ENCODE measurements at places on chromosomes 6 and 20.

DNA sequence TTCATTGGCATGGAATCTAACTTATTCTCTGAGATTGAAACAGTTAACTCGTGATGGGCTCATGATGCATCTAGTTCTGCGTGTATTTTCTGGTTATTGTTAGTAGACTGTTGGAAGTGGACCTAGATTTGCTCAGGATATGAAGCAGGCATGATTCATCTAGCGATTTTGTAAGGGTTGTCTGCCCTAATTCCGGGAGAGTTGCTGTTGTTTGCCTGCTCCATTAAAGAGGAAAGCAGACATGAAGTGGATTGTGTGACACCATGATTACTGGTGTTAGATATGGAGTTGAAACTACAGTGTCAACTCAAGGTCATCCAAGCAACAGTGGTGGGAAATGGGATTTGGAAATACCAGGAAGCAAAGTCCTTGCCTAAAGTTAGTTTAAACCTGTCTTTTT is 41.0 kb downstream of the SOX4 start:
- no peak for DNase-seq

GRCh38 chr20:63081831-63082230 is 75.1 kb upstream of the BHLHE23 start:
- DNase-seq = no peak

DNA sequence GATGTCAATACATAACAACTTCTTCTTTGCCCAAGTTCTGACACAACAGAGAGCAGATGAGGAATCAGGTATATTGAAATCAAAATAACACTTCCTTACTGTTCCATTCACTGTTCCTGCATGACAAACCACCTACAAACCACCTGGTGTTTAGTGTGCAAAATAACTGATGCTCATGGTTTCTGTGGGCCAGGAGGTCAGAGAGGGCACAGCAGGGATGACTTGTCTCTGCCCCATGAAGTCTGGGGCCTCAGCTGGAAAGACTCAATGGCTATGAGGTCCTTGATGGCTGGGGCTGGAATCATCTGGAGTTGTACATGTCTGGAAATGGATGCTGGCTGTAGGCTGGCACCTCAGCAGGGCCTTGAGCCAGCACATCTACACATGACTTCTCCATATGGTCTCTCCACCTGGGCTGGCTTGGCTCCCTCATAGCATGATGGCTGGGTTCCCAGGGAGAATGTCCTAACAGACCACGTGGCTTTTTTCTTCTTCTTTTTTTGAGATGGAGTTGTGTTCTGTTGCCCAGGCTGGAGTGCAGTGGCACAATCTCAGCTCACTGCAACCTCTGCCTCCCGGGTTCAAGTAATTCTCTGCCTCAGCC is 7.4 kb upstream of the COX4I2 start:
- DNase-seq = no peak

DNA sequence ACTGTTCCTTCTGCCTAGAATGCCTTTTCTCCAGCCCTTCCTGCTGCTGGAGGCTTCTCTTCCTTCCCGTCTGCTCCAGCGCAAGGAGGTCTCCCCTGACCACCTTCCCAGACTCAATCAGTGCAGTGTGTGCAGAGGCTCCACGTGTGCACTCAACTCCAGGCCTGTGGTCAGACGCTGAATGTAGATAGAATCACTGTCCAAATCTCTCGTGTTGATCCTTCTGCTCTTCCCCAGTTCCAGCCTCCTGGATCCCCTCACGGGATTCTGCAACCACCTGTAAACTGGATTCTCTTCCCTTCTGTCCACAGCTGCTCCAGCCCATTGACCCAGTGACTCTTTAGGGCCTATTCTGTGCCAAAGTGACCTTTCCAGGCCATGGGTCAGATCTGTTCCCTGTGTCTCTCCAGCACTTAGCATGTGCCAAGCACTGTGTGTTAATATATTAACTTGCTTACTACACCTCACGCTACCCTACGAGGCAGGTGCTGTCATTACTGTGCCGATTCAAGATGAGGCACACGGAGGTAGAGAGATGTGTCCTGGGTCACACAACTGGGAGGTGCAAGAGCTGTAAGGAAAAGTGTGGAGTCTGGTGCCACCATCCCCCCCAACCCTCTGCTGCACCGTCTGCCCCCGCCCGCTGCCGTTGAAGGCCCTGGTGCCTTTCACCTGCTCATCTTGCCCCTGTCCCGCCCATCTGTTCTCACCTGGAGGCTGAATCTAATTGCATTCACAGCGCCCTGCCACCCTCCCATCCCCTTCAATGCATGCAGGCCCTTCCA is 112.2 kb downstream of the SULF2 start:
- no peak for DNase-seq

- no peak for DNase-seq
Measured at GRCh38 chr6:148525453-148525852, 182.8 kb downstream of the SASH1 start.

DNA sequence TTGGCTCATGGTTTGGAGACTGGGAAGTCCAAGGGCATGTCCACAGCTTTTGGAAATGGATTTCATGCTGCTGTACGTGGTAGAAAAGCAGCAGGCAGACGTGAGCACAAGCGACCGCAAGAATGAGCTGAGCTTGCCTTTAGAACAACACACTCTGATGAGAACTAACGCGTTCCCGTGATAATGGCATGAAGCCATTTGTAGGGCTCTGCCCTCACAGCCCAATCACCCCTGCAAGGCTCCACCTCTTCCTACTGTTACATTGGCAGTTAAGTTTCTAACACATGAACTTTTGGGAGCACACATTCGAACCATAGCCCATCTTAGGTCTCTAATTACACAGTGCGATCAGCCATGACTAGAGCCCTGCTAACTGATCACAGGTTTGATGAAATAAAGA is 107.5 kb upstream of the TMEM170B start:
- DNase-seq = no peak
